Glutamatergic neuron (in vitro differentiated cells): ENCODE measurements at places on chromosomes 12 and 14.

DNA sequence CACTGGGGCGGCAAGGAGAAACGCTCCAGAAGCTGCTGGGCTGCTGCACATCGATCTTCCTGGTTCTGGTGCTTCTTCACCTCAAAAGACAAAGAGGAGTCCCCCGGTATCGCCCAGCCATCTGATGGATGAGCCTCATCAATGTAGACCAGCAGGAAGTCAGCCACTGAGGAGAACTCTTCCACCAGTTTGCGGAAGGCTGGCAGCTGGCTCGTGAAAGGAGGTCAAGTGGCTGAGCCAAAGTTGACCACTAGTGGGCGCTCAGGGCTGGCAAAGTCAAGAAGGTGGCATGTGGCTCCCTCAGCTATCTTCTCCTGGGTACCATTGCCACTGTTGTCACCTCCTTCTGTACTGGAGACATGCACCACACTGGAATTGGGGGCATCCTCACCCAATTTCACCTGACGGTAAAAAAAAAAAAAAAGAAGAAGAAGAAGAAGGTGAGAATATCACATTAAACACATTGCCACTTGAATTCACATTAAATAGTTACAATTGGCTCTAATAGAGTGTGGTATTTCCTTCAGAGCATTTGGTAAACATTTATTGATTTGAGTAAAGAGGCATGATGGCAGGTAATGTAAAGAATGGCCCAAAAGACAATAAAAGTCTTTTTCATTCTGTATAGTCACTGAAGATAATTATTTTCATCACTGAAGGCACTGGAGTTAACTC lies 8.3 kb downstream of the DIO2 start:
- DNase-seq: peak; percentile 62

DNA sequence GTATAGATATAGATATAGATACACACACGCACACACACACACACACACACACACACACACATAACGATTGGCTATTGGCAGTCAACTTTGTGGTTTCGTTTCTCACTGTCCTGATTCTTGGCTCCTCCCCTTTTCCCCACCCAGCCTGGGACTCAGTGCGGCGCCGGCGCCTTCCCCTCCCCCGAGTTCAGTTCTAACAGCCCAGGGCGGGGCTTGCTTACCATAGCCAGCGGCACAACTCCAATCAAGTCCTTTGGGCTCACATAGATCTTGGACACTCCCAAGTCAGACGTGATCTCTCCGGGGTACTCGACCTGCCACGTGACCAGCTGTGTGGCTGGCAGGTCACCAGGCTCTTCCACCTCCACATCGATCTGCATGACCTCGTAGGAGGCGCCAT lies 484.1 kb downstream of the GLT1D1 start:
- DNase-seq: no peak

- DNase-seq: no peak
Measured at GRCh38 chr12:122333142-122334087, 67.1 kb upstream of the VPS33A start.

DNA sequence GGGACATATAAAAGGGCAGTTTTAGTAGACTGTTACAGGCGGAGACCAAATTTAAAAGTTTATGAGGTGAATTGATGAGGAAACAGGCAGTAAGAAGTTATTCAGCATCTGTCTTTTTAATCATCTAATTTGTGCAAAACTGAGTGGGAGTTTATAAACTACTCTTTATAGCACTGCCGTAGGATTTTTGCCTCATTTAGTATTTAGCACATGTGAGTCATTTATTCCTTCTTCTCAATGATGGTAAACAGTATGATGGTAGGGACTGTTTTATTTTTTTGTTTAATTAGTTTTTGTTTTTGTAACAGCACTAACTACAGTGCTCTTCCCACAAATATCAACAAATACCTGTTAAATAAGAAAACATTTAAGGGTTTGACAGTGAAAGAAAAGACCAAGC lies 20.6 kb downstream of the TOGARAM1 start:
- DNase-seq: no peak

DNA sequence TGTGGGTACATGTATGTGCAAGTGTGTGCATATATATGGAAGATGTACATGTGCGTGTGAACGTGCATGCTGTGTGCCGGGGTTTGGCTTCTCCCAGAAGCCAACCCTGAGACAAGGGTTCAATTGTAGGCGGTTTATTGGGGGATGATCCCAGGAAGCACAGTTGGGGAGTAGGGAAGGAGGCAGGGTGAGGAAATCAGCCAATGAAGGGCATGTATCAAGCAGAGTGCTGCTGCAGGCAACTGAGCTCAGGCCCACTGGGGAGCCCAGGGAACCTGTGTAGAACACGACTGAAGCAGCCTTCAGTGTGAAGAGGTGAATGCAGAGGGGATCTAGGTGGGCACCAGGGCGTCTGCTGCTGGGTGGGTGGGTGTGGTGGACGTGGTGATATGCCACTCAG lies 21.6 kb downstream of the SYNDIG1L start:
- no peak for DNase-seq
